ENCODE measurements at places on chromosomes 12 and 14.

DNA sequence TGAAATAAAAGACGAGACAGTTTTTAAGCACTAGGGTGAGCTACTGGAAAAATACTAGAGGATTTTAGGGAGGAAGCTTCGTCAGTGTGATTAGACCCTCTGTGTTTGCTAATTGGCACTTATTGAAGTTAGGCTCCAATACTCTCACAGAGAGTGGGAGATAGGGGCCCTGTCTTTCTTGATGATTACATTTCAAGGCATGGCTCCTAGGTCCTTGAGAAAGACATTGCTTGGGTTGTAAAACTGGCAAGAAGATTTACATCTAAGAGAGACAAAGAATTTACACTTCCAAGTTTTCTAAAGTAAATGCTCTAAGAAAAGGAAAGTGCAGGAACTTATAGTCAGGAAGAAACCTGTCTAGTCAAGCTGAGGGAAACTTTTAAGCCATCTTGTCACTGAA is 183.2 kb downstream of the C12orf50 start:
- DNase-seq: no peak

GRCh38 chr12:22256041-22256441 is 78.5 kb downstream of the ST8SIA1 start:
- no peak for DNase-seq

GRCh38 chr12:48993787-48994186 is 5.4 kb downstream of the DDN start:
- no peak for DNase-seq

GRCh38 chr14:85607651-85608081 is 77.7 kb downstream of the FLRT2 start:
- no peak for DNase-seq

GRCh38 chr14:74038020-74038859 is 19.1 kb downstream of the BBOF1 start:
- DNase-seq: no peak

DNA sequence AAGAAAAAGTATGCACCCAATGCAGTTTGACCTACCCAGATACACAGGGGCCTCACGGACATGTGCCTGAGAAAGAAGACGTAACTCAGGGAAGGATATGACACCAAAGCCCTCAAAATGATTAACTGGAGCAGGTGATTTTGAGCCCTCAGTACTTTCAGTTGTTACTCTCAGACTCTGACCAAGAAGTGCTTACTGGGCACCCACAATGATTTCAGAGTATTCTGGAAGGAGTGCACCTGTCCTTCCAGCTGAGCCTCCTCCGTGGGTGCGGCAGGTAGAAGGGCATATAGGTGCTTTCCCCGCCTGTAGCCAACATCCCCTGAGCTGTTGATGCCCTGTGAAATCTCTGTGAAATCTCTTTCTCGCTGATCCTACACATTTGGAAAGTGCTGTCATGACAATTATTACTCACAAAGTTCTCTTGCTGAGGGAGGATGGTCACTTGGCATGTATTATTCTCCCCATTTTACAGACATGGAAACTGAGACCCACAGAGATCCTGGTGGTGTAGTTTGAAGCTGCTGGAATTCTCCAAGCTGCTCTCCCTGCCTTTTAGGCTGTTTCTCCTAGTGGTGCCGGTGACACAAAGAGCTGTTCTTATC is 154.3 kb upstream of the CCND2 start:
- no peak for DNase-seq

- DNase-seq: no peak
Measured at GRCh38 chr14:33943096-33943883, 7.6 kb downstream of the EGLN3 start.

DNA sequence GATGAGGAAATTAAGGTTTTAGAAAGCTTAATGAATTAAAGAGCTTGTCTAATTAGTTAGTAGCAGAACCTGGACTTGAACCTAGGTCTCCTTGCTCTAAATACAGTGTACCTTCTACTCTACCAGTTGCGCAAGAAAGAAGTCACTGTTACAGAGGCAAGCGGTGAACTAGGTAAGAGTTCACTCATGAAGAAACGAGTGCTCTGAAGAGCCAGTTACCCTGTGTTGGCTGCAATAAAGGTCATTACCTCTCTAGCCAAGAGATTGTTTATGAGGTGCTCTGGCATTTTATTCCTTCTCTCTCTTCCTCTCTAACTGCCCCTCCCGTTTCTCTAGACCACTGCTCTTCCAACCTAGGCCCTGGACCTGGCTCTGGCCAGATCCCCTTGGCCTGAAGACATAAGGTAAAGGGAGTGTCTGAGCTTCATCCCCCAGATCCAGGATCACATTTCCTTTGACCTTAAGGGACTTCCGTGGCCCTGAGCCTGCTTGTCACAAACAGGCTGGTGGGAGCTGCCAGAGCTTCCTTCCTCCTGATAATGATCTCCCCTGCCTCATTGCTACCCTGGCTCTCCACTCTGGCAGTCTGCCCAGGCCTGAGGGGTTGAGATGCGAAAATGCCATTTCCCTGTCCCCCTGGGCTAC is 1.9 kb downstream of the RNASE7 start:
- DNase-seq: no peak

DNA sequence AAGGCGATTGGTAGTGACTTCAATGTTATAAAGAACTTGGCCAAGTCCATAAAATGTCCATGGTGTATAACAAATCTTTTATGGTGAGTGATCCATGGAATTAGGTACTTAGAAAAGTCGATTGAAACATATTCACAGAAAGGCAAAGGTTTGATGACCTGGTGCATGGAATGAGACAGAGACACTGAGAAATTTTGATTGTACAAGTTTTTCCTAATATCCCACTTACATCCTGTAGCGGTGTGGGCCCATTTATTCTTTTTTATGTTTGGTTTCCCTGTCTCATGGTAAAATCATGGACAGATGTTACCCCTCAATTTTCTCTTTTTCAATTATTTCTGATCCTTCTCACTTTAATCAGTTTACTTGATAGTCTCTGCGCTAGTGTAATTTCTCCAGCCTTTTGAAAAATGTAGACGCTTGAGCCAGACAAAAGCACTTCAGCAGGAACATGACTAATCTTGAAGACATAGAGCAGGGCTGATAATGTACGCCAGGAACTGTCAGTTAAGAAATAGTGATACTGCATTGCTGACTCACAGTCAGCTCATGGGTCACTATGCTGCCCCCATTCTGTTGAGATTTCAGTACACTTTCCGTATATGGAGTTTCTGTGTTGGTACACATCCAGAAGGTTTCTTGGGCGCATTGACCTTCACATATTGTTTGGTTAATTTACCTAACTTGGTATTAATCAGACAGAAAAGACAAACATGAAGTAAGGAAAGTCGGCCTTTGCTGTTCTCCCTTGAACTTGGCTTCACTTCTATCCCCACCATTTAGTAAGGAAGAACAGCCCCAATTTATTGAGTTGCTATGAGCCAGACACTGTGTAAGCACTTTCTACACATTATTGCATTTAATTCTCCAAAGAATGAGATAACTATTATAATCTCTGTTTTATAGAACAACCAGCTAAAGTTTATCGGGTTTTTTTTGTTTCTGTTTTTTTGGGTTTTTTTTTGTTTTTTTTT is 841.7 kb downstream of the DIO2 start:
- DNase-seq: no peak

DNA sequence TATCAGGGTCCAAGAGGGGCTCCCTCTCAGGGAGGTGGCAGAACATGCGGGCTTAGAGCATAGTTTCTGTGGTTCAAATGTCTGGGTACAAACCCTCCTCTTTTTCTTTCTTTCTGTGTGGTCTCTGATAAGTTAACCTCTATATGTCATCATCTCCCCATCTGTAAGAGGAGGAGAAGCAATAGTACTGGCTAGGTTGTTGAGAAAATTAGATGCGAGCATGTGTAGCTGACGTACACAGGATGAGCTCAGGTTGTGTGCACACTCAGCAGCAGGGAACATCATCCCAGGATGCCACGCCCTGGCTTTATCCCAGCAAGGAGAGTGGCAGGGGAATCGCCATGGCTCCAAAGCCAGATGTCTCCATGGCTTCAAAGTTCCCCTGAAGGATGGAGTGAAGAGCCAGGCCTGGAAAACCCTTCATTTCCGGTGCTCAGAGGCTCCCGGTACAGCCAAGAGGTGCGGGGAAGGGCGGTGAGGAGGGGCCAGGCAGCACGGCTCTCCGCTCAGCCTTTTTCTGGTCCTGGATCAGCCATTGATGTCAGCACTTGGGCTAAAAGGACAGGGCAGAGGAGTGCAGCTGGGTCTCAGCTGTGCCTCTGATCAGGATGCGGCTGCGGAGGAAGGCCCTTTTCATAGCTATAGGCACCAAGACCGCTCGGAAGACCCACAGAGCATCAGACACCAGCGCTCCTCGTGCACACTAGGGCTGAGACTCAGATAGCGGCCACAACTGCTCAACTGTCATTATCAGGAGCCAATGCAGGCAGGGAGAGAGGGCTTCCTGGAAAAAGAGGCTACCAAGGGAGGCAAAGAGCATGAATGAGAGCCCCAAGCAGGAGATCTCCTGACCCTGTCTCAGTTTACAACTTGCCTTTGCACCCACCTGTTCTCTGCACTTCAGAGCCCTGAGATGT is 41.5 kb downstream of the ARL6IP4 start:
- DNase-seq: no peak

GRCh38 chr12:92062539-92063493 is 82.8 kb downstream of the BTG1 start:
- no peak for DNase-seq

DNA sequence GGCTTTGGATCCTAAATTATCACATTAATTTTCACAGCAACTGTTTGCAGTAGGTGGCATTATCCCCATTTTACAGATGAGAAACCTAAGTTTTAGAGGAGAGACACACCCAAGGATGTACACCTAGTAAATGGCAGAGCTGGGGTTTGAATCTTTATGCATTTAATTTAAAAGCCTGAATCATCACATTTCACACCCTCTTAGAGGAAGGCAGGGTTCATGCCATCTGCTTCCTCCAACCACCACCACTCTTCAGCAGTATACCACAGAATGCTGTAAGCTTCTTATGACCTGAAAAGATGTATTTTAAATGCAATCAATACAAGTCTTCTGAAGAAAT is 90.3 kb downstream of the CRADD start:
- DNase-seq: no peak

DNA sequence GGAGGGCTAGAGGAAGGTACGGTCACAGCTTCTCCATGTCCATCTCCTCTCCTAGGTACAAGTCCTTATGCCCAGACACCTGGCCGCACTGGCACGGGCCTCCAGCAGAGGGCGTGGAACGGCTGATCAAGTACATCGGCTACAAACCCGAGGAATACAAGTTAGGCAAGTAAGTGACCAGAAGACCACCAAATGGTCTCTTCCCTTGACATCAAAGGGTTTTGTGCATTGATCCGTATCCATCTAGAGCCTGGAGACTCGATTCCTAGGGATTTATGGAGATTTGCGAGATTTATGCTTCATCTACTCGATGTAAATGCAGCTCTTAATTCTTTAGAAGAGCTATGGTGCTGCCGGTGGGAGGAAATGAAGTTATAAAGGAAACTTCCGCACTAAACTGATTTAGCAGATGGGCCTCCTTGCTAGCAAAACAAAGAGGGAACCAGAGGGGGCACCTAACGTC is 44.2 kb downstream of the KCTD10 start:
- DNase-seq: peak; percentile 96

GRCh38 chr12:56197921-56198635 is 8.8 kb upstream of the SMARCC2 start:
- DNase-seq: no peak

DNA sequence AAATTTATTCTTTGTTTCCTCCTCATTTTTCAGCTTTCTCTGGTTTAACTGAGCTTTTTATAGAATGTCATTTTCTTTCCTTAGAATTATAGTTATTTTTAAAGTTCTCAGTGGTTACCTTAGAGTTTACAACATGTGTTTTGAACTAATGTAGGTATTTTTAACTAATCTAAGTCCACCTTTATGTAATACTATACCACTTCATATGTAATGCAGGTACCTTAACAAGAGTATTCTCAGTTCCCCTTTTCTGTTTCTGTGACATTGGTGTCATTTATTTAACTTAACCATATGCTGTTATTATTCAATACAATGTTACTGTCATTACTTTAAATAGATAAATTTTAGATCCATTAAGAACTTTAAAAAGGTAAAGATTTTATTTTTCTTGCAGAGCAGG is 30.3 kb upstream of the KCNC2 start:
- no peak for DNase-seq

- no peak for DNase-seq
Measured at GRCh38 chr14:63478437-63478852, 64.7 kb downstream of the PPP2R5E start.

GRCh38 chr14:72126561-72126960 is 194.3 kb downstream of the RGS6 start:
- DNase-seq: no peak

- no peak for DNase-seq
Measured at GRCh38 chr12:100896192-100896591, 101.6 kb downstream of the ANO4 start.

- DNase-seq: no peak
Measured at GRCh38 chr14:24852312-24853060, 197.5 kb downstream of the STXBP6 start.

GRCh38 chr14:104799244-104800014 is 1.5 kb upstream of the ZBTB42 start:
- peak; percentile 66 for DNase-seq

- no peak for DNase-seq
Measured at GRCh38 chr14:95353664-95354063, 34.0 kb upstream of the CLMN start.

DNA sequence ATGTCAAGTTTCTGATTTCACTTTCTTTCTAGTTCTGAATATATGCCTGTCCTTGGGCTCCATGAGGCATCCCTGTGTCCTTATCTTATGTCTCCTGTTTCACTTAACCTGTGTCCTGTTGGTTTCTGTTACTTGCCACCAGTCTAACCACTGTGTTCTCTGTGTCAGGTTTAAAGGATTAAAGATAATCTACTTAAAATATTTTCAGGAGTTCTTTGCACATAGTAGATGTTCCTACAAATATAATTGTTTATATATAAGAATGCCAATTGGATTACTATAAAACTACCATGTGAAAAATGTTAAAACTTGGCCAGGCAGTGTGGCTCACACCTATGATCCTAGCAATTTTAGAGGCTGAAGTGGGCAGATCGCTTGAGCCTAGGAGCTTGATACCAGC is 406.4 kb downstream of the CCER1 start:
- no peak for DNase-seq

GRCh38 chr14:91573528-91573893 is 63.4 kb upstream of the PPP4R3A start:
- DNase-seq: no peak

DNA sequence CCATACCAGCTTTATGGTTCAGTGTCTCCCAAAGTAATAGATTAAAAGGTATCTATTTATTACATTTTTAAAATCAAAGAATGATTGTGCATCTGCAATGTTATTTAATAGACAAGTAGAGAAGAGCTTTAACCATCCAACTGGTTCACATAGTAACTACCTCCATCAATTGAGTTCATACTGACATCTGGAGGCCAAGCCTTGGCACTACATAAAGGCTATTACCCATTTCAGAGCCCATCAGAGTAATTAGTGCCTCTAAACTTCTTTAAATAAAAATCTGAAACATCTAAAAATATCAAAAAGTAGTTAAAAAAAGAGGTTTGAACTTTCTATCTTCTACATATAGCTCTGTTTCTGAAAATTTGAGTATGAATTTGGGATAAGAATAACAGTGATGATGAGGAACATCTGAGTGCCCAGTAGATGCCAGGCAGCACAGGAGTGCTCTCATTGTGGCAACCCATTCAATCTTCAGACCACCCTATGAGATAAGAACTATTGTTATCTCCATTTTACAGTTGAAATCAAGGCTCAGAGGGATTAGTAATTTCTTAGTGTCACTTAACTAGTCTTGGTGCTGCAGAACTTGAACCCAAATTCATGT is 132.9 kb upstream of the DAAM1 start:
- peak; percentile 28 for DNase-seq

All from WTC11 (cell line).